AG04449 (cell line): ENCODE measurements at places on chromosomes 13 and 19.

DNA sequence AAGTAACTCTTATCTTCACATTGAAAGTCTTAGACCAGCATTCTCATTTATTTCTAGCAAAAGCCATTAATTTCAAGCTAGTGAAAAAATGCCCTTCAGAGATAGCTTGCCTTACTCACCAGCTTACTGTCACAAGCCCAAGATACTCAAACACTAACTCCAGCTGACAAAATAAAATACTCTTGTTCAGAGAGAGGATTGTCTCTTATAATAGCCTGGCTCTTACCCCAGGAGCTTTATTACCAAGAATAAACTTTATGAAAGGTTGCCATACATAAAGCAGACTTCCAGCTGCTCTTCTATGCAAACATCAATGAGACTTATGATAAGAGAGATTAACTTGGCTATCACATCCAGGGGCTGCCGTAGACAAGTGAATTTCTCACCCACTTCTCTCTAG lies 53.6 kb downstream of the XPO4 start:
- no peak for DNase-seq

- DNase-seq, result no peak
Measured at GRCh38 chr19:15506074-15506571, 2.2 kb upstream of the CYP4F22 start.

DNA sequence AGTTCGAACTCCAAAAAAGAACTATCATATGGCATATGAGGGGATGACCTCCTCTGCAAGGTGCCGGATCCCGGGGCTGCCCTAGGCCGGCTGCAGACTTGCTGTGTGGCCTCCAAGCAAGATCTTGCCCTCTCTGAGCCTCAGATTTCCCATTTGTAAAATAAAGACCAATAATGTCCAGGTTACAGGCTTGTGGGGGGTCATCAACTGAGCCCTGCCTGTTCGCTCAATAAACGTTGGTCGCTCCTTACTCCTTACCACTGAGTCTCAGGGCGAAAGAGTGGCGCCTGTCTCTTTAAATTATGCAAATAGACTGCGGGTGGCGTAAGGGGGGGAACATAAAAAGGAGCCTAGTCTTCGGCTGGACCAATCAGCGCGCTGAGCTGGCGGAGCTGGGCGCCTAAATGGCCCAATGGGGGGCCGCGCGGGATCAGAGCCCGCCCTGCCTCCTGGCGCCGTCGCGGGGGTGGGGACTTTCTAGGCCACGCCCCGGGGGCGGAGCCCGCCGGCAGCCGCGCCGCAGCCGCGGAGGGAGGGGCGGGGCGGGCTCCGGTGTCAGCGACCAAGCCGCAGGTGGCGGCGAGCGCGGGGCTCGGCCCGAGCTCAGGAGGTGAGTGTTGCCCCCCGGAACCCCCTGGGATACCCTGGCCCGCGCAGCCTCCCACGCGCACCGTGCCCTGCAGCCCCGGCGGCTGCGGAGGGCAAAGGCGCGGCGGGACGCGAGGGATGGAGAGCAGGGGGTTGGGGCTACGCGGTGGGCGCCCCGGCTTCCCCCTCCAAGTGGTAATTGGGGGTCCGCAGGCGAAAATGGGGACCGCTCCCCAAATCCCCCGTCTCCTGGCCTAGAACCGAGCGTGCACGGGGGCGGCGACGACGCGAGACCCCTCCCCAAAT lies 3.8 kb upstream of the FCHO1 start:
- DNase-seq, result peak; percentile 21

DNA sequence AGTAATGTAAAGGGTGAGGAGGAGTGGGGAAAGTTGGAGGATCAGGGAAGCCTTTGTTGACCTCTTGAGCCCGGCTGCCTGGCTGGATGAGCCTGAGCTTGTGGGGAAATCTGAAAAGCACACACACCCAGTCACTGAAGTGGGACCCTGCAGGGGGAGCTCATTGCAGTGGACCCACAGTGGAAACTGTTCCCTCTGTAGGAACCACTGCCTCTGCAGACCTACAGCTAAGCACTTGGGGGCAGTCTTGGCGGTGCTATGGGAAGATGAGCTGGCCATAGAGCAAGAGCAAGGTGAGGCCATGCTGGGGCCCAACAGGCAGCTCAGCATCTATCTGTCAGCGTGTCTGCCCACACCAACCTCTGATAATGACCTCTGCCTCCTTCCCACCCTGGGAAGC lies 294.8 kb downstream of the TSHZ3 start:
- peak; percentile 5 for DNase-seq

DNA sequence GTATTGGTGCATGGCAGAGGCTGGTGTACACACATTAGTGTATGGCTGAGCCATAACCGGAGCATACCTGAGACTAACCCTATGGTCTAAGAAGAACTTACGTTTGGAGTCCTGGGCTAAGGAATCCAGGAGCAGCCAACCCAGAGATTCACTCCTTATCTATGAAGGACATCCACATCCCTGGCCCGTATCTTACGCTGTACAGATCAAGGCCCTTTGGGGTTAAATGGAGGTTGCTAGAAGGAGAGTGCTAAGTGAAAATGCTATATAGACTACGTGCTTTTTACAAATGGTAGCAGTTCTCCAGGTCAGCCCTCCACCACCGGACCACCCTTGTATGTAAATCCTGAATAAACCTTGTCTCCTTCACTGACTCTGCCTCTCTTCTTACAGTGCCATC lies 1.9 kb upstream of the SUGT1 start:
- no peak for DNase-seq

- no peak for DNase-seq
Measured at GRCh38 chr19:21590867-21591266, 85.5 kb downstream of the ZNF429 start.

GRCh38 chr13:45224176-45224575 lies 23.3 kb upstream of the KCTD4 start:
- DNase-seq, result no peak

DNA sequence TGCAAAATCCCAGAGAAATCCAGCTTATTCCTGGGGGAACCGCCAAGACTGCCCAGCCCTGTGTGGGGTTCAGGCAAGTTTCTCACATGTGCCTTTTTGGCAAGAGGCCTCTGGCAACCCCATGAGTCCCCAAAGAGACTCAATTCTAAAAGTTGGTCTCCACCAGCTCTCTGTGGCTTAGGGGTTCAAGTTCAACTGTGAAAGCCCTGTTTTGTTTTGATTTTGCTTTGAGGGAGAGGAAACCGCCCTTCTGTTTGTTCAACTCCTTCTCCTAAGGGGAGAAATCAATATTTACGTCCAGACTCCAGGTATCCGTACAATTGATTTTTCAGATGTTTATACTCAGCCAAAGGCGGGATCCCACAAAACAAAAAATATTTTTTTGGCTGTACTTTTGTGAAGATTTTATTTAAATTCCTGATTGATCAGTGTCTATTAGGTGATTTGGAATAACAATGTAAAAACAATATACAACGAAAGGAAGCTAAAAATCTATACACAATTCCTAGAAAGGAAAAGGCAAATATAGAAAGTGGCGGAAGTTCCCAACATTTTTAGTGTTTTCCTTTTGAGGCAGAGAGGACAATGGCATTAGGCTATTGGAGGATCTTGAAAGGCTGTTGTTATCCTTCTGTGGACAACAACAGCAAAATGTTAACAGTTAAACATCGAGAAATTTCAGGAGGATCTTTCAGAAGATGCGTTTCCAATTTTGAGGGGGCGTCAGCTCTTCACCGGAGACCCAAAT lies 583 bp upstream of the LDLR start:
- DNase-seq, result no peak

DNA sequence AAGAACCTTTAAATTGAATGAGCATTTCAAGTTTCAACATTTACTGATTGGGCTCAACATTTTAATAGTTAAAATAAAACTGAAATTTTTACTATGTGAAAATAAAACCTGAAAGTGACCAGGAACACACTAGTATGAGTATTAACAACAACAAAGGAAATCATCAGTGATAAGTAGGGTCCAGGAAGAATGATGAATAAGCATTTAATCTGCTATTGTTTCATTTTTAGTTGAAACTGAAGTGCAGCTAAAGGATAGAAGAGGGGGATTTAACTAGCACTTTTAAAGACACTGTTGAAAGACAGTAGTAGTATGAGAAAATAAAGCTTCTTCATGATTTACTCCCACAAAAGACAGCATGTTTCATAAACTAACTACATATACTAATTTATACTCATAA lies 250.9 kb upstream of the IPO5 start:
- no peak for DNase-seq

GRCh38 chr19:42965176-42965575 lies 28.2 kb upstream of the PSG7 start:
- peak; percentile 42 for DNase-seq
